ENCODE measurements at places on chromosomes 7 and 10.

- DNase-seq = peak; percentile 64
Observed at GRCh38 chr10:4825868-4826791, at the start of gene AKR1E2. Gene AKR1E2, plus strand, starts transcription at chr10:4826207. Its CDS starts 118 bp downstream, at chr10:4826325.

DNA sequence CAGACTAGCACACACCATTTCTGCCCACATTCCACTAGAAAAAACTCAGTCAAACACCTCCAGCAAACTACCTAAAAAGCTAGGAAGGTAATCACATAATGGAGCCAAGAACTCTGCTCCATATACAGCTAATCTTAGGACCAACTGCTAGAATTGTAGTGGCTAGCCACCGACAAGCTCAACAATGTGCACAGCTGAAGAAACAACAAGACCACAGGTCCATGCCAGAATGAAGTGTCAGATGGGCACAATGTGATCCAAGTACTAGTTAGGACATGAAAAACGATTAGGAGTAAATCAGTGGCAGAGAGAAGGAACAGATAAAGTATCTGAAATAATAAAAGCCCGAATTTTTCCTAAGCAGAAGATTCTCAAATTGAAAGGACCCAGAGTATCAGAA lies 38.6 kb downstream of the TMEM106B start:
- DNase-seq = no peak

GRCh38 chr7:4134204-4134603 lies 547.9 kb upstream of the FOXK1 start:
- no peak for DNase-seq

- DNase-seq = no peak
Observed at GRCh38 chr7:140054751-140055150, 8.0 kb downstream of the PARP12 start.

GRCh38 chr7:37376386-37376785 lies 72.3 kb downstream of the ELMO1 start:
- DNase-seq = no peak

- DNase-seq = no peak
Observed at GRCh38 chr7:138092486-138093028, 16.3 kb downstream of the AKR1D1 start.

DNA sequence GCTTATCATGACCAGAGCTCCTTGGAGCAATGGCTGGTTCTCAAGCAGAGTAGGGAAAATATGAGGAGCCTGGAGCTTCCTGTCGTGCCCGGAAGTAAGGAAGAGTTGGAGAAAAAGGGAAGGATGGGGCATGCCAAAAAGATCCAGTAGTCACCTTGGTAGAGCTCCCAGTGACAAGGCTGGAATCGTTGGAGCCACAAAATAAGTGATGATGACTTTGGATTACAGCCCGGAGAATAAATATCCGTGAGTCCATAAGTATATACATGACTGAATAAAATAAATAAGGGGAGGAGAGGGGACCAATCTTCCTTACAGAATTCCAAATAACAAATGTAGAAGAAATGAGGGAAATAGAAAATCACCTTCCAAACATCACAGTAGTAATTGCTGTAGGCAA lies 29.3 kb downstream of the LMTK2 start:
- DNase-seq = no peak

- DNase-seq = no peak
Observed at GRCh38 chr10:101466016-101466912, 112.3 kb downstream of the BTRC start.

- DNase-seq = no peak
Observed at GRCh38 chr7:73517241-73517995, 4.7 kb downstream of the BAZ1B start.

DNA sequence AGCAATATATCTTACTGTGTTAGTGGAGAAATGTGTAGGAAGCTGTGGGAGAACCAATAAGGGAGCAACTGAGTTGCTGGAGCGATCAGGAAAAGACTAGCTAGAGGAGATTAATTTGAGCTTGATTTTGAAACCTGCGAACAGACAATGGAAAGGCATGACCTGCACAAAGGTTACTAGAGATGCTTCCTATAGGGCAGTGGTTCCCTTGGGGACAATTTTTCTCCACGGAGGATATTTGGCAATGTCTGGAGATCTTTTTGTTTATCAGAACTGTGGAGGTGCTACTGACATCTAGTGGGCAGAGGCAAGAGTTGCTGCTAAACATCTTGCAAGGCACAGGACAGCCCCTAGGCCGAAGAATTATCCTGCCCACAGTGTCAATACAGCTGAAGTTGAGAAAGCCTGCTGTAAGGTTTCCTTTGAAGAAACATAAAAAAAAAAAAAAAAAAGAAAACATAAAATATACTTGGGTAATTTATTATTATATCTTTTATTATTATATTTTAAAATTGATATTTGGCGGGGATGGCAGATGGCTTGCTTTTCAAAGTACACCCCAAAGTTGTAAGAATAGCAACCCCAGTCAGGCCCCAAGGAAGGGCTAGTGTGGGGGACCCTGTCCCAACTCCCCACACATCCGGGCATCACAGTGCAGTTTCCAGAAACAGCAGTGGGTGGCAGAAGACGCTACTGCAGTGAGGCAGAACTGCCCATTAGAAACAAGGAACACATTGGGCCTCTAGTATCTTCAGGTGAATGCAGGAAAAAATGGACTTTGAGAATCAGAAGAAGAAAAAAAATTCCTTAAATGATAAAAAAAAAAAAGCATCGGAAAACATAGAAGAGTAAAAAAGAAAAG lies 481.6 kb downstream of the SH2D4B start:
- no peak for DNase-seq

DNA sequence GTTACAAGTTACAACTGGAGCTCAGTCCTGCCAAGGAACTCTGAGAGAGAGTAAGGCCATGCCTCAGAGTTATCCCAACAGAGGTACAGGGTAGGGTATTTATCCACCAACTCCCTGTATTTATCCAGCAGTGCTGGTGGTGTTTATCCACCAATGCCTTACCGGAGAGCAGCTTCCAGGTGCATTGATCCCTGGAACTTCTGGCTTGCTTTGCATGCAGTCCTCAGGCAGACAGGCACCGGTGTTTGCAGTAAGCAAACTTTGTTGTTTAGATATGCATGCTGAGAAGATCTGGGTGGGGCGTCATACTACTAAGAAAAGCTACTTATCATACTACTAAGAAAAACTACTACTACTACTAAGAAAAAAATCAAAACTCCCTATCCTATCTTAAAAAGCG lies 92.4 kb downstream of the CYP26A1 start:
- DNase-seq = no peak

GRCh38 chr10:91201213-91201996 lies 19.1 kb upstream of the PCGF5 start:
- peak; percentile 53 for DNase-seq

DNA sequence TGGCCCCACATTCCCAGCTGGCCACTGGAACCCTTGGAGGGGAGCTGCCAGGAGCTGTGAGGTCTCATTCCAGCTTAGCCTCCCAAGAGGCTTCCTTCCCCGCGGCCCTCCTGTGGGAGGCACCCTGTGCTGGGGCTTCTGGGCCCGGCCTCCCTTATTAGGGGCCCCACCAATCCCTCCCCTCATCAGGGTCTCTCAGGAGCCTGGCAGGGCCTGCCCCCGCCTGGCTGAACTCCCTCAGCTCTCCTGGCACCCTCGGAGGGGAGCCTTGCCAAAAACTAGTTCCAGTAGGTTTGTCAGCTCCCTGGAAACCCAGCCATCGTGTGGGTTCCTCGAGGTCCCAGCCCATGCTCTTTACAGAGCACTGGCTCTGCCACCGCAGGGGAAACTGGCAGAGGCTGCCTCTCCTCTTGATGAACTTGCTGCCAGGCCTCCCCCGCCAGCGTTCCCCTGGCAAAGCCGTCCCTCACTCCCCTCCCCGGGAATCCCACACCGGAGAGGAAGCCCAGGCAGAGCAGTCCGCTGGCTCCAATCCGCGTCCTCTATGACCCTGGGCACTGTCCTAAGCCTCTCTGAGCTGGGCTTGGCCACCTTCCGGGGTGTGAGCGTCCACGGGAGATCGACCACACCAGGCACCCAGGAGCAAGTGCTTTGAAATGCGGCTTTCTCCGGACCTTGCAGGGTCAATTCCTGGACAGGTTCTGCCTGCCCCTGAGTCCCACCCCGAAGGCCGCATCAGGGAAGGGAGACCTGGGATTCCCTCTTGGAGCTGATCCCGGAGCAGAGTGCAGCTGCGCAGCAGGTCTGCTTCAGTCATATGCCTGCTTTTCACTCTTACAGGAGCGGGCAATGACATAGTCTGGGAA lies 139.8 kb downstream of the ARHGAP22 start:
- DNase-seq = no peak

Measured in stimulated activated naive CD8-positive, alpha-beta T cell treated with anti-CD3 and anti-CD28 coated beads, Interleukin-15, Interleukin-2, amounts not matched to agents 100 U/mL and 50 U/mL, for 24 hours (primary cell).